Stimulated activated CD8-positive, alpha-beta memory T cell treated with anti-CD3 and anti-CD28 coated beads, Interleukin-7, amount 100 ng/mL, for 48 hours (primary cell): ENCODE measurements at places on chromosomes 1 and 21.

- no peak for DNase-seq
Measured at GRCh38 chr1:223811634-223812101, 34.1 kb downstream of the TP53BP2 start.

DNA sequence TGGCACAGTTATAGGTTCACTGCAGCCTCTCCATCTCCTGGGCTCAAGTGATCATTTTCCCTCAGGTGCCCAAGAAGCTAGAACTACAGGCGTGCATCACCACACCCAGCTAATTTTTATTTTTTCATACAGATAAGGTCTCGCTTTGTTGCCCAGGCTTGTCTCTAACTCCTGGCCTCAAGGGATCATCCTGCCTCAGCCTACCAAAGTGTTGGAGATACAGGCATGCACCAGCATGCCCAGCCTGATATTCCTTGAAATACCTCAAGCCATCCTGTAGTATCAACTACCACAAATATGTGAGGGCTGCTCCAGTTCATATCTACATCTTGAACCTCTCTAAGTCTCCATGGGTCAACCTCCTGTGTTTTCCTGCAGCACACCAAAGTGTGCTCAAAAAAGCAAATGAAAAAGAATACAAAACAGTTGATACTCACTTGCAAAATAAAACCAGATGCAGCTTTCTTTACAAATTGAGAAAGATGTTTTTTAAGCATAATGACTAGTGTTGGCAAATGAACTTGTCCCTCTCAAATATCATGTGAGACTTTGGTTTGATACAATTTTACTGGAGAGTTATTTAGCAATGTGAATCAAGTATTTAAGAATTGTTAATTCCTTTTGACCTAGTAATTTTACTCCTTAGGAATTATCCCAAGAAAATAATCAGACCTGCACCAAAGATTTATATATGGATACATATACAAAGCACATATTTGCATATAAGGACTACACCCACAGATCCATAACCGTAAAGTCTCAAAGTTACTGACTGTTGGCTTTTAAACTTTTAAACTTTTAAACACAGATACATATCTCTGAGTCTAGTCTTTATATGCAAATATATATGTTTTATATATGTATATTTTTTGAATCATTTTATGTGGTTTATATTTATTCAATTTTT, 197.7 kb downstream of the NRIP1 start:
- no peak for DNase-seq

DNA sequence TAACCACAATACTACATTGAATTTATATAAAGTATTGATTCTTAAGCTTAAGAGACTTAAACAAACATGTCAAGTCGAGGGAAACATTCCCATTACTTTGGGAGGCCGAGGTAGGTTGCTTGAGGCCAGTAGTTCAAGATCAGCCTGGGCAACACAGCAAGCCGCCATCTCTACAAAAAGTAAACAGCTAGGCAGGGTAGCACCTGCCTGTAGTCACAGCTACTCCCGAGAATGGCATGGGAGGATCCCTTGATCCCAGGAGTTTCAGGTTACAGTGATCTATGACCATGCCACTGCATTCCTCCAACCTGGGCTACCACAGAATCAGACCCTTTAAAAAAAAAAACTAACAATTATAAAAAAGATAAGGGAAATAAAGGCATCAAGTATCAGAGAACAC, 50.4 kb downstream of the EIF4G3 start:
- no peak for DNase-seq

DNA sequence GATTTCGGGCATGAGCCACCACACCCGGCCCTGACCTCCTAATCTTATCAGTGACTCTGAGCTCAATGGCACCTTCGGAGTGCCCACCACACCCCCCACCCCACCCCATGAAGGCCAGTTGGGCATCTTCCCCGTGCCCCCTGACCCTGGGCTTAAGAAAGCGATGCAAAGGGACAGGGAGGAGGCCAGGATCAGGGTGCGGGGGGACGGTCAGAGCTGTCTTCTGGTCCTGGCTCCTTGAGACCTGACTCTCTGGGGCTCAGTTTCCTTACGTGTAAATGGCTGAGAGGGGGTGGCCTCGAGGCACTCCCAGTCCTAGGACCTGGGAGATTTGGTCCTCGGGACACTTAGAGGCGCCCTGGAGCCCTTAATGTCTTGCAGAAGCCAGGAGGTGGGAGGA, 103.9 kb upstream of the VAMP3 start:
- no peak for DNase-seq

- DNase-seq: no peak
Measured at GRCh38 chr1:151720974-151721787, at the start of gene RIIAD1. Gene RIIAD1 (plus strand): TSS chr1:151721522. CDS start chr1:151721537, 15 bp downstream.

- DNase-seq: no peak
Measured at GRCh38 chr1:44254392-44254910, 41.2 kb downstream of the DMAP1 start.

DNA sequence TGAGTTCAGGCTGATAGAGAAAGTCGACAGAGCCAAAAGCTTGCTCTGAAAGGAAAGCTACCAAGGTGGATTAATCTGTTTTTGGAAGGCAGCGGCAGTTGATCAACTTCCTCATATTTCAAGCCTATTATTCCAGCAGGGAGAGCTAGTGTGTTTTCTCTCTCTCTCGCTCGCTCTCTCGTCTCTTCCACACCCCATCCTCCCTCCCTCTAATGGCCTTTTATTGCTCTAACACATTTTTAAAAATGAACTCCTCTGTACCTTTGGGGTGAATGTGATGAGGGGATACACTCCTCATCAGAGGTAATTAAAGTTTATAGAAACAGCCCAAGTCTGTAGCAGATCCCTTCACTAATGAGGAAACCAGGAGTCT, 126.4 kb downstream of the CLIC6 start:
- DNase-seq: no peak

- no peak for DNase-seq
Measured at GRCh38 chr1:144101397-144102045, 129.7 kb upstream of the FAM72C start.

DNA sequence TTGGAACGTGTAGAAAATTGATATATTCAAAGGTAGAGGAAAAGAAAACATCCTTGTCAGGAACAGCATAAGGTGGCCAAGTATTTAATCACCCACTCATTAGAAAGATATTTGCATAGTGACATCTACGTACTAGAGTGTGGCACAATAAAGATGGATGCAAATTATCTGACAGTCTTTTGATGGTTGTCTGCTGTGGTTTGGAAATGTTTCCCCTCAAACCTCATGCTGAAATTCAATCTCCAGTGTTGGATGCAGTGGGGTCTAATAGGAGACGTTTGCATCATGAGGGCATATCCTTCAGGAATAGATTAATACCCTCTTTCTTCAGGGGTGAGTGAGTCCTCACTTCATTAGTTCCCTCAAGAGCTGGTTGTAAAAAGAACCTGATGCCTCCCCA, 34.1 kb upstream of the RUNX1 start:
- DNase-seq: no peak

DNA sequence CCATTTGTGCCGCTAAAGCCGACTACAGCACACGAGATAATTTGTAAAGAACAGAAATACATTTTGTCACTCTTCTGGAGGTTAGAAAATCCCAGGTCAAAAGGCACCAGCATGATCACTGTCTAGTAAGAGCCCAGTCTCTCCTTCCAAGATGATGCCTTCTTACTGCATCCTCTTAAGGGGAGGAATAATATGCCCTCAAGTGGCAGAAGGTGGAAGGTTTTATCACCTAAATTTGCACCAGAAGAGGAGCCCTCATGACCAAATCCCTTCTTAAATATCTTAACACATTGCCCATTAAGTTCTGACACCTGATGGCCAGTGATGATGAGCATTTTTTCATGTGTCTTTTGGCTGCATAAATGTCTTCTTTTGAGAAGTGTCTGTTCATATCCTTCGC, 326.7 kb upstream of the RGS18 start:
- no peak for DNase-seq

DNA sequence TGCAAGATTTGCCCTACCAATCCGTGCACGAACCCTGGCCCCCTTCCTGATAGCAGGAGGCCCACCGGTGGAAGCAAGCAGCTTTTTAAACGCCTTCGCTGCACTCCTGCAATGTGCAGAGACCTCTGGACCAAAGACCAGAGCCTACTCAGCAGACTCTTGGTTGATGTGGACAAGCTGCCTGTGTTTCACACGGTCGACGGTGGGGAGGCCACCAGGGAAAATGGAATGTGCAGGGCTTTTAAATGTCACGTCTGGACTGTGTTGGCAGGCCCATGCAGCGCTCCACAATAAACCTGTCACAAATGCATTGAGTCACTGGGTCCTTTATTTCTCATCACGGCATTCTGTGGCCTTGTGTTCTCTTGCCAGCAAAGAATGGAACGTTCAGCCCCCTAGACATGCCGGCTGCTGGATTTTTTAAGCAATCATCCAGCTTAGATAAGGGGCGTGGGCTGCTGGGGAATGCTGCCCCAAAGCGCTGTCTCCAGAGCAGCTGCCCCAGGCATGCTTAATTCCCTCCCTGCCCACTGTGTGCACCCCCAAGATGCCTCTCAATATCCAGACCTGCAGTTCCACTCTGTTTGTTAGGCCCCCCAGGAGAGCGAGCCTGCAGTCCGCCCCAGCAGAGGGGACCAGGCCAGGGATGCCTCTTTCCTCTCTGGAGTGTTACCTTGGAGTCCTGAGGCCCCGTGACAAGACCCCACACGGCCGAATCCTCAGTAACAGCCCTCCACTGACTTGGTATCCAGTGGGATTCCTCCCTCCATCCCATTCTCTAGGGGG, 71.3 kb downstream of the ATP5PO start:
- DNase-seq: no peak

- DNase-seq: no peak
Measured at GRCh38 chr1:43783671-43784205, 76.4 kb downstream of the ST3GAL3 start.

- no peak for DNase-seq
Measured at GRCh38 chr1:22375601-22376000, 76.0 kb upstream of the ZBTB40 start.

DNA sequence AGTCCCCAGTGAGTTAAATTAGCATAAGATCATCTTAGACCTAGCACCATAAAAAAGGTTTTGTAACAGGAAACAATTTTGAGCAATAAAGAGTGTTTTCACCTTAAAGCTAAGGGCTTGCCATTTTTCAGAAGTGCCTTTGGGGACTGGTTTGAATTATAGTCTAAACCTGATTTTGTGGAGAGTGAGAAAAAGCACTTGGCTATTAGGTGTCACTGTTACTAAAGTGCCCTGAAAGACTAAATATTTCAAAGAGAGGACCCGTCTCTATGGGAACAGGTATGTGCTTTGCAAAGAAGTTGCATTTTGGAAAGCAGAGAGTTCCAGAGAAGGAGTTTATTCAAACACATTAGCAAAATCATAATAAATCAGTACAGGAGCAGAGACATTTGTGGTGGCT, 9.1 kb downstream of the NTNG1 start:
- DNase-seq: no peak

- no peak for DNase-seq
Measured at GRCh38 chr1:161420763-161421455, 53.2 kb upstream of the CFAP126 start.

- DNase-seq: no peak
Measured at GRCh38 chr21:8993943-8994639, 1527.3 kb upstream of the TPTE start.

DNA sequence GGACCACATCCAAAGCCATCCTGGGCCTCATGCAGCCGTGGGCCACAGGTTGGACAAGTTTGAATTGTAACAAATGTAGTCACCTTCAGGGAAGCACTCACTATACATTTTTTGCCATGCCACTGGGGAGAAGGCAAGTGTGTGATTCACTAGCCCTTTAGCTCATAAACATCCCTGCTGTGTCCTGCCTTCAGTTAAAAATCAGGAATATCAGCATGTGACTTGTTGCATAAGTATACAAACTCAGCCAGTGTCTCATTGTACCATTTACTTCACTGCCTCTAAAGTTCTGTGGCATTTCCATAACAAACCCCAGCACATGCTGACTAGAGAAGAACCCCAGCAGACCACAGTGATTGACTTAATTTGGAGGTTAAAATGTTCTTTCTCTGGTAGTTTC, 142.0 kb upstream of the C1orf105 start:
- DNase-seq: no peak

DNA sequence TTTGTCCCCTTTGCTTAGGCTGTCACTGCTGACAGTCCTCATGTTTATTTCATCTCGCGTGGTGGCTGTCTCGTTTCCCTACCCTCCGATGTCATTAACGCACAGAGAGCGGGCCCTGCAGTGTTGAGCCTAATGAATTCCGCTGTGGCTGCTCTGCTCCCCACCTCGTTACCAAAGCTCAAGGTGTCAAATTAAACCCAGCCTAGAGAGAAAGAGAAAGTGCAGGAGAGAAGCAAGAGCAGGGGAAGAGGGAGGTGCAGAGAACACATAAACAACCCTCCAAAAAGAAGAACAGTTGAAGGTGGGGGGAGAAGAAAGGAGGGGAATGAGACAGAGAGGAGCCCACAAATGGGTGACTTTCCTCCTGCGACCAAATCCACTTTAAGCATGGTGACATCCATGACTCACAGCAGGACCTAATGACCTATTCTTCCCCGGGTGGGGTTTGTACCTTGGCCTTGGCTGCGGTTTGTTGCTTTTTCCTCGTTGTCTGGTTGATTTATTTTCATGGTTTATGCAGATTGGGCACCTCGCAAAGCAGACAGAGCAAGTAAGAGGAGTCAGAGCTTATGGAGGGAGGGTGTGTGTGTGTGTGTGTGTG, 92.5 kb downstream of the PBX1 start:
- DNase-seq: no peak

GRCh38 chr1:20696397-20697333, 21.1 kb downstream of the KIF17 start:
- DNase-seq: peak; percentile 34

DNA sequence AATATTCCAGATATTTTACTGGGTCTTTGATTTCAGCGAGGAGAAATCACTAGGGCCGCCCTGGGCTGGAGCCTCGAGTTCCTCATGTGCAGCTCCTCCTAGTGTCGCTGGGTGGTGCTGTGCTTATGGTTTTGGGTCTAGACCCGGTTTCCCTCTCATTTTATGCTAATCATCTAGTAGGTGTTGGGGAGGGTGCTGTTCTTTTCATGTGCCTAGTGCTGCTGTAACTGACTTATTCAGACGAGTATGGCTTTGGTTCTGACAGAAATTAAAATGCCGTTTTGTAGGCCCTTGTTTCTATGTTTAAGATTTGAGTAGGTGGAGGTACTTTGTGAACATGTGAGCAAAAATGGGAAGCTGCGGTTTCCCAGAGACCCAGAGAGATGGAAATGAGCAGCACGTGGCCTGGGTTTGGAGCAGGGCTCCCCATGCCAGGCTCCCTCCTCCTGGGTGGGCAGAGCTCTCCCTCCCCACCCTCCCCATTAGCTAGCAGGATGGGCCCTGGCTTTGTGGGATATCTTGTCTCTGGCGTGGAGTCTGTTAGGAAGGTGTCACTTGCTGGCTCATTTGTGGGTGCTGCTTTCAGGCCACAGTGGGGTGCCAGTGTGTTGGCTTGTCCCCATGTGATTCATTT, 74.0 kb upstream of the GPR88 start:
- DNase-seq: peak; percentile 43

DNA sequence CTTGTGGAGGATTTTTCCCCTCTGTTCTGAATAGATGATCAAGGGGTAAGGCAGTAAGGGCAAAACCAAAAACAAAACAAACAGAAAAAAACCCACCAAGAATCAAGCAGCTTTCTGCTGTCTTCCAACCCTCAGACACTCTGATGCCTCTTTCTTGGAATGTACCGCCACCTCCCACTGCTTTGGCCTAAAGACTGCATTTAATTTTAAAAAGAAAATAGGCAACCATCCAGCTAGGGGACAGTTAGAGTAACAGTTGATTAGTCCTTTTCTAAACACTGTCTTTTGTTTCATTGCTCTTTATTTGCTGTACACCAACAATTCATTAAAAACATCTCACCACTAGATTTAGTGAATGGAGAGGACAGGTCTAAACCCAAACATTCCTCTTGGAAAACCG, 21.5 kb downstream of the WLS start:
- DNase-seq: no peak
